NCI-H1436 treated with DMSO at 0.1 percent for 48 hours (cell line): ENCODE measurements at places on chromosomes 7 and 10.

DNA sequence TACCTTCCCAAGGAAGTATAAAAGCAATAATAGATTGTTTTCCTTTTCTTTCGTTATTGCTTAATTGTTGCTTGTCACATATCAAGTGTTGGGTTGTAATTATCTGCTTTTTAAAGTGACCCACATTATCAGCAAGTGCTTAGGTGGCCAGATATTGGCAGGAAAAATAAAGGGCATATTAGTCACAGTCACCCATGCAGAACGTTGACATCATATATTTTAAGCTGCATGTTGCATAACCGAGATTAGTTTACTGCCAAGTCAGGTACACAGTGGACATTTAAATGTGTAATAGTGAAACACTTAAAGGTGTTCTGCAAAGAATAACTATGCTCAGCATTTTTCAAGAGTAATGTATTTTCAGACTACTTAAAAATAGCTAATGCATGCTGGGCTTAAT lies 11.4 kb downstream of the NEBL start:
- DNase-seq = peak; percentile 18

DNA sequence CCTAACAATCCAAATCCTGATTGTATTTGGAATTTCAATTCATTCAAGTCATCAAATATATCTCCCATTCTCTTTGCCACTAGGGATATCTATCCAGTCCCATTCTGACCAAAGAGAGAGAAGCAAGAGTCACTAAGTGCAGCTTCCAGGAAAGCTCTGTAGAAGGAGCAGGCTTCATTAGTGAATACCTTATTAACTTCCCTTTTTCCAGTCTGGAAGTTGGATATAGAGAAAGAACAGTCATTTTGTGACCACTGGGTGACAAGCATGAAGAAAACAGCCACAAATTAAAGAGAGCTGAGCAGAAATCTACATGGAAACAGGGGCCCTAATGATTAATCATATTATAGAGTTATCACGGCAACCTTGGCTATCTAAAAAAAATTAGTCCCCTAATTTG lies 190.7 kb upstream of the ADO start:
- DNase-seq = no peak

DNA sequence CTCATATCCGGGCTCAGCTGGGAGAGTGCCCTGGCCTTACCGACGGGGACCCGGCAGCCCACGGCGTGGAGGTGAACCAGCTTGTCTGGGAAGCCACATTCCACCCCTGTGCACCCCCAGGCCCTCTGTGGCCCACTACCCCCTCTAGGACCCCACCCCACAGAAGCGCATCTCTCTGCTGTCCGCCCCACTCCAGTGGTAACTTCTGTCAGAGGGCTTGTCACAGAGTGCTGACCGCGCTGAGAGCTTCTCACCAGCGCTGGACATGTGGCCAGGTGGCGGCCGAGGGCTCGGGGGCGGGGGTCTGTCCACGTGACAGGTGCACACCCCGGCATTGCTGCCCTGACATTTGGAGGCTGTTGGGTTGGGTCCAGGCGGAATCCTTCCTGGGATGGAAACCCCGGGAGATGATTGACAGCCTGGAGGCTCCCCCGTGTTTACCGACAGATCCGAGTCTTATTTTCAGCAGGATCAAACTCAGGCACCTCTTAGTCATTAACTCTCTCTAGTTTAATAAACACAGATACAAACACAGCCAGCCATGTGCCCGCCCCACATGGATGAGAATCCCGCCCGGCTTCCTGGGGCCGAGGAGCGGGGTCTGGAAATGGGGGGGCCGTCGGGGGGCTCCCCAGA lies 5.1 kb downstream of the ELFN1 start:
- no peak for DNase-seq

DNA sequence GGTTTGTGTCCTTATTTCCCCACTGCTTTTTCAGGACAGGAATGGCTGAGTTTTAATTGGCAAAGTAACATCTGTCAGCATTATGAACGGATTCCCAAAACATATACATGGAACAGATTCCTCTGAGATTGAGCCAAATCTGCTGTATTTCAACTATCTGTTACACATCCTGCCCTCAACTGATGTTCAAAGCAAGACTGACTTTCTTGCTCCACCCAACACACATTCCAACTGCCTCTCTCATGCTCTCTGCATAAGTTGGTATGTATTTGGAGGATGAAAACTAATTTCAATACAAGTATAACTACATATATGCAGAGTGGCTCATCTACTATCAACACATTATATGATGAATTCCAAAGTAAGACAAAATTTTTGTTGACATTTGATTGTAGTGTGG lies 342.2 kb downstream of the GATA3 start:
- no peak for DNase-seq

DNA sequence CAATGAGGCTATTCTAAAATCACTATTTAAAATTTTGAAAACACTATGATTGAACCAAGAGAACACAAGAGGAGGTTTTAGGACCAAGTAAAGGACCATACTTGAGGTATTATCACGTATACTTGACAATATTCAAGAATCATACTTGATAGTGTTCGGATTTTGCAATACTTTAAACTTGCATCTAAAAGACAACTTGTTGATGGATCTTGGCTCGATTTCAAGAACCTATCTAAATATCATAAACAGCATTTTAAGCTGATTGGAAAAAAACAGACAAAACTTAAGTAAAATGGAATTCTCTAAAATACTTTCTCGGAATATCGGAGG lies 1.3 kb downstream of the NAMPT start:
- no peak for DNase-seq

- DNase-seq = no peak
Measured at GRCh38 chr7:112336936-112337576, 113.2 kb upstream of the IFRD1 start.

- no peak for DNase-seq
Measured at GRCh38 chr7:6650086-6650485, 13.0 kb downstream of the ZNF316 start.

DNA sequence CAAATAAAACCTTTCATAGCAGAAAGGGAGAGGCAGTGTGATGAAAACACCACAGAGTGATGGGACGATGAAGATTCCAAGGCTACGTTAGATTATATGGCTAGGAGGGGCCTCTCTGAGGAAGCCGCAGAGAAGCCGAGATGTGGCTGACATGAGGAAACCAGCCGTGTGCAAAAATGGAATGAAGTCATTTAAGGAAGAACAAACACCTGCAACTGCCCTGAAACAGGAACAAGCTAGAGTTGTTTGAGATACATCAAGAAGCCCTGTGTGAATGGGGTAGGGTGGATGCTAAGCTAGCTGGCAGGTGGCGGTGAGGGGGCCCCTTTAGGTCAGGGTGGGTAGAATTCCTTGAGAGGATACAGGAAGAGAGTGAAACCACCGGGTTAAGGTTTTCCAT lies 129.5 kb downstream of the KLF6 start:
- no peak for DNase-seq

GRCh38 chr10:124285587-124286527 lies 132.9 kb downstream of the OAT start:
- DNase-seq = no peak

GRCh38 chr7:522071-522950 lies 2.7 kb upstream of the PDGFA start:
- DNase-seq = no peak

GRCh38 chr7:6157685-6158423 lies 114.6 kb downstream of the CYTH3 start:
- no peak for DNase-seq

DNA sequence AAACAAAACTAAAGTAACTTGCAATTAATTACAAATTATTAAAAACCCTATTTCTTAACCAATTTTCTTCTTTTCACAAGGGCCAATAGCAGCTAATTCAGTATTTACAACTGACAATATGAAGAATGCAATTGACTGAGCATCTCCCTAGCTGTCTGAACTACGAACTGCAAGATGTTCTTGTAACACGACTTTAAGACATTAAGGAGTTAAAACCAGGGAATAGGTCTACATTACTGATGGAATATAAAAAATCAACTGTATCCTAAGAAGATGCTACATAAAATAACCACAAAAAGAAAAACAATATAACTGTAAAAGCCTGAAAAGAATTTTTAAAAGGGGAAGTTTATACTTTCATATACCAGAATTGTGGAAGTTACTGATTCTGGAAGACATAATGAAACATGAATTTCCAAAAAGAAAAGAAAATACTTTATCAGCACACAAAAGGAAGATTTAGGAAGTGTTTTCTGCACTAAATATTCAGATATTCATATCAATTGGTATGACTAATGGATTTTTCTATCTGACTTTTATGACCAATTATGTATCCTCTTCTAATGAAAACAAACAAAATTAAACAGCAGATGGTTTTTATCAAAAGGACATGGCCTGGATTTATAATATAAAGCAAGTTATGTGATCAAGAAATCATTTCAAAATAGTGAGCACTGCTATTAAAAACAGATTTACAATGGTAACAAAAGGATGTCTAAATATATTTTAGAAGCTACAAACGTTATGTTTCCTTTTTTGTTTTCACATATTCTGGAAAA lies 1.6 kb downstream of the GPR22 start:
- DNase-seq = no peak

- no peak for DNase-seq
Measured at GRCh38 chr10:120161111-120161510, 268.6 kb downstream of the SEC23IP start.

GRCh38 chr10:101778151-101778780 lies 2.4 kb upstream of the FGF8 start:
- DNase-seq = no peak

DNA sequence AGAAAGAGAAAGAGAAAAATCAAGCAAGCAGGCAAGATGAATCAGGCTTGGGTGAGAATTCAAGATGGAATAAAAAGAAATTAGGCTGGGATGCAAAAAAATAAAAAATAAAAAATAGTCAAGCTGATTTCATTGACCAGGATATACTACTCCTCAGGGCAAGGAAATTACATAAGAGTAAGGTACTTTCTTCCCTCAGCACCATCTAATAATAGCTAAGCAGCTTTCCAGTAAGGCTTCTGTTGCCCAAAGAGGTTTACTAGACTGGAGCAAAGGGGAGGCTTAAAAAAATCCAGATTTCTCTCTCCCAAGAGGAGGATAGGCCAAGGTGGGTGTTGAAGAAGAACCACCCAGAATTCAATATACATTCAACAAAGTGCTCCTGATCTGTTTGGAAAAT lies 93.6 kb downstream of the NEURL1 start:
- DNase-seq = no peak

- DNase-seq = no peak
Measured at GRCh38 chr10:23768281-23768680, 329.4 kb downstream of the OTUD1 start.

DNA sequence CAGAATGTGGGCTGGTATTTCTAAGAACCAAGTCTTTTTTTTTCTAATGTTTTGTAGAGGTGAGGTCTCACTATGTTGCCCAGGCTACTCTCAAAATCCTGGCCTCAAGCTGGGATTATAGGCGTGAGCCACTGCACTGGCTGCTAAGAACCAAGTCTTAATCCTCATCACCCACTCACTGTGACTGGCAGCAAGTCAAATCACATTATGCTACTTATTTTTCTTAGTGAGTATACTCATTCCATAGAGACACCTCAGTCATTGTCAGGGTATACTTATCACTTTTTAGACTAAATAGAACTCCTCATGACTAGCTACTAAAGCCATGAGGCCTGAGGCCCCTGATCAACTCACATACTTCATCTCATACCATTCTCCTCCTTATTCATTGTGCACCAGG lies 116.1 kb downstream of the STRA8 start:
- no peak for DNase-seq

DNA sequence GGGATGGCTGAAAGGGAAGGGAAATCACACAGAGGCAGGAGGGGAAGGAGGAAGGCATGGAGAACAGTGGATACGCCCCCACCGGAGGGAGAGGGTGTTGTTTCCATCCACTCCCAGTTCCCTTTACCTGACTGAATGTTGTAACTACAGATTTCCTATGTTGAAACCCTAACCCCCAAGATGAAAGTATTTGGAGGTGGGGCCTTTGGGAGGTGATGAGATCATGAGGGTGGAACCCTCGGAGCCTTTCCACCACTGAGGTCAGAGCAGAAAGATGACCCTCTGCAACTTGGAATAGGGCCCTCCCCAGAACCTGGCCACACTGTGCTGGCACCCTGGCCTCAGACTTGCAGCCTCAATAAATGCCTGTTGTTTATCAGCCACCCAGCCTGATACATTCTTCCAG lies 48.6 kb upstream of the CNPY1 start:
- no peak for DNase-seq

DNA sequence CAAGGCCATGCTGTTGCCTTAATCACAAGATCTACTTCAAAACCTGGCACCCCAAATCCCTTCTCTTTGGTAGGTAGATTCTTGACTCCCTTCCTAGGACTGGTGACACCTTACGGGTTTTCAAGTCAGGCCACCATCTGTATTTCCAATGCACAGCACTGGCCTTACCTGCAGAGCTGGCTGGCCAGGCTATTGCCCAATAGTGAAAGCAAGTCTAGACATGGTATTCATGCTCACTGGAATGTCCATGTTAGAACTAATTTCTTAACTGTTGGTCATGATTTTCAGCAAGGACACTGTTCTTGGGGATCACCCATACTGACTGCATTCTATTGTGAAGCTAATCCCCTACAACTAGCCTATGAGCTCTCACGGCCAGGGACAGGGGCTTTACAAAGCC lies 313.1 kb upstream of the RNF32 start:
- DNase-seq = no peak

DNA sequence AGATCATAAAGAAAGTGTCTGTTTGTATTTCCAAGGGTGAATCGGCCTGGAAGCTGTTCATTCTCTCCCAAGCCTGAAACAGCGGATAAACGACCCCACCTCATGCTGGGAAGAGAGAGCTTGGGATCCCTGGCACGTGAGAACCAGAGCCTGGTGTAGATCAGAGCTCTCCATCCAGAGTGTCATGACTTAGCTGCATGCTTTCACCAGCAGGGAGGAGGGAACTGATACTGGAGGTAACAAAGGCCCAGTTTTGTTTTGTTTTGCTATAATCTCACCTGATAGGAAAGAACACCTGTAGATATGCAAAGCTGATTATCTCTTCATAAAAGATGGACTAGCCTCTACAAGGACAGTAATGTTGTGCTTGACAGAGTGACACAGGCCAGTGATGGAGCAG lies 236.6 kb downstream of the POM121L12 start:
- no peak for DNase-seq

GRCh38 chr10:50324046-50324445 lies 72.7 kb upstream of the ASAH2 start:
- DNase-seq = no peak

DNA sequence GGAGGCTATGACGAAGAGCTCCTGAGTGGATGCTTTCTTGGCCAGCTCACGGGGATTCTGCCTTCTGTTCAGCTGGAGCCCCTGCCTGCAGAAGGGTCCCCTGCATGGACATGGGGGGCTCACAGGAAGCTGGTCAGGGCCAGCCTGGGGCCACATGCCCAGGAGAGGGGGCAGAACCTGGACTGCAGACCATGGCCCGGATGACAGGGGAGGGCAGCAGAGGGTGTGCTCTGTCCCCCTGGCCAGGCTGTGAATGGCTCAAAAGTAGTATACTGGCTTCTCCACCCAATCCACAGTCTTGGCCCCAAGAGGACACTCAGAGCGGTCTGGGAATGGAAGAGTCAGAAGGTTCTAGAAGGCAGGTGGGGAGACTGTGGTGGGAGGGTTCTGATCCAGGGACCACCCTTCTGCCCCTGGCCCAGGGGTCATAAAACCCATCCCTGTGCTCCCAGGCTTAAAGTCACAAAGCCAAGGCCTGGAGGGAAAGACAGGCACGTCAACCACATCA lies 40.3 kb downstream of the PPIF start:
- DNase-seq = no peak
